ENCODE measurements at places on chromosomes 2 and 18. TPM values are rescaled to one million over a fixed set of nuclear protein-coding genes. Genes with fewer than 3 reads are reported as not detected.

Gene RUFY4
- not detected for total RNA-seq

Gene UGT1A3
- not detected for total RNA-seq

Gene LYPD6
- 4.1 TPM for total RNA-seq

Gene ATP6V1B1
- 0.99 TPM for total RNA-seq

Gene GALNT5
- total RNA-seq = 0.03 TPM

Gene EPG5
- total RNA-seq = 34.0 TPM

Gene NDUFAF7
- total RNA-seq = 47.4 TPM

Gene EIPR1
- 73.0 TPM for total RNA-seq

Gene PLGLB2
- 2.3 TPM for total RNA-seq

Gene GPR35
- 0.74 TPM for total RNA-seq

Gene BCL2
- 4.9 TPM for total RNA-seq

Gene CD8A
- total RNA-seq = 0.34 TPM

Gene COBLL1
- 4.3 TPM for total RNA-seq

Gene SERPINB3
- total RNA-seq = not detected

Gene HOXD12
- not detected for total RNA-seq

Gene GAREM2
- total RNA-seq = 15.1 TPM

Gene ANKRD30B
- total RNA-seq = not detected

Gene CCDC74B
- 13.8 TPM for total RNA-seq

Gene CCL20
- not detected for total RNA-seq

Gene FSHR
- not detected for total RNA-seq

Gene NYAP2
- 0.07 TPM for total RNA-seq

Gene SKA1
- 57.2 TPM for total RNA-seq

Gene HOXD4
- total RNA-seq = not detected

Gene VWA3B
- total RNA-seq = not detected

Gene MROH2A
- total RNA-seq = not detected

Gene SNORC
- 2.6 TPM for total RNA-seq

Gene FOSL2
- total RNA-seq = 1.3 TPM

Gene INHA
- total RNA-seq = not detected

Gene ARMC9
- 45.8 TPM for total RNA-seq

Gene AKAIN1
- not detected for total RNA-seq

Gene DNAJC5G
- total RNA-seq = not detected

Gene SERPINB2
- total RNA-seq = not detected

Gene FBXO41
- 1.5 TPM for total RNA-seq

Gene SERPINB4
- total RNA-seq = not detected

Gene SIX2
- 0.12 TPM for total RNA-seq

Gene PEX13
- 74.9 TPM for total RNA-seq

Gene MAPRE2
- total RNA-seq = 34.6 TPM

Gene MERTK
- 6.1 TPM for total RNA-seq

Gene HOXD13
- total RNA-seq = not detected

Gene MSH2
- total RNA-seq = 134 TPM

Gene XIRP2
- not detected for total RNA-seq

Gene LNPK
- 36.1 TPM for total RNA-seq

Data from neural progenitor cell (in vitro differentiated cells).